Stimulated activated CD8-positive, alpha-beta memory T cell treated with anti-CD3 and anti-CD28 coated beads, Interleukin-7, amount 100 ng/mL, for 1 hour (primary cell): ENCODE measurements at places on chromosomes 5 and 9.

DNA sequence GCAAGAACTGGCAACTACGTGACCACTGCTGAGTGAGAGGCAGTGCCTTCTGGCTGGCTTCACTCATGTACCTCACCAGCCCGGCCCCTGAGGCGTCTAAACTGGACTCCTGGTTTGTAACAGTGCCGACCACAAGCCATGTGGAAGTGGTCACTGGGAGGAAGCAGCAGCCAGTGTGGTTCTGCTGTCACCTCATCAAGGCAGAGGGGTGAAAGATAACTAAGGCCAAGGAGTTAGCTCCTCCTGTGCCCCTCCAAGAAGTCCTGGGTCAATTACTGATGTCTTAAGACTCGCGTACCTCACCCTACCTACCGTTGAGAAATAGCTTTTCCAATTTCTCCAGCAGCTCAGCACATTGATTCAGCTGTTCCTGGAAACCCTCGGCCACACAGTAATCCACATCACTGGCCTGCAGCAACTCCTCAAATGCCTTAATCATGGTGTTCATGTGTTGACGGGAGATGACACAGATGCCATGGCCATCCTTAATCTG lies 142.9 kb downstream of the CDK5RAP2 start:
- no peak for DNase-seq

DNA sequence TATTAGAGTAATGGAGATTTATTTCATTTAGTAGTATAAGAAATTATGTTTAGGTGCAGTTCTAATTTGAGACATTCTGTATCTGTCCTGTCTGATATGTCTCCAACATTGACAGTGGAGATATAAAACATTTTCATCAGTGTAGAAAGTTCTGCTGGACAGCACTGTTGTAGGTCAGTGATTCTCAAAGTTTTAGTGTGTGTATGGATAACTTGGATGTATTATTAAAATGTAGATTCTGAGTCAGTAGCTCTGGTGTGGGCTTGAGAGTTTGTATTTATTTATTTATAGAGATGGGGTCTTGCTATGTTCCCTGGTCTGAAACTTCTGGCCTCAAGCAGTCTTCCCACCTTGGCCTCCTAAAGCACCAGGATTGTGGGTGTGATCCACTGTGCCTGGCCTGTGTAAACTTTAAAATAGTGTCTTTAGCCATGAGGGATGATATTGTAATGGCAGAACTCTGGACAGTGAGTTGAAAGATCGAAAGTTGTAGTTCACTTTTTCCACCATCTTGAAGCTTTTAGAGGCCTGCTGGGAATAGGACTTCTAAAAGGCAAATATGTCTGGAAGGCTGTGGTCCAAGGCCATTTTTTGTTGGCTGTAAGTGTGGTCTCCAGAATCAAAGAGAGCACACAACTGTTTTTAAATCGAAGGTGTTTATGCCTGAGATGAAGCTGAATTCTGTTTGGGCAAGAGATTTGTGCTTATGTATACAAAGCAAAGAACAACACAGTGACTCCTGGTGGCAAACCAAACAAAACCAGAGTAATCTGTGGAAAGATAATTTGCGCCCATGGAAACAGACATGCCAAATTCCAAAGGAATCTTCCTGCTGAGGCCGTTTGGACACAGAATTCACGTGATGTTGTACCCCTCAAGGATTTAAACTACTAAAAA lies 12.4 kb downstream of the UBAP1 start:
- no peak for DNase-seq

DNA sequence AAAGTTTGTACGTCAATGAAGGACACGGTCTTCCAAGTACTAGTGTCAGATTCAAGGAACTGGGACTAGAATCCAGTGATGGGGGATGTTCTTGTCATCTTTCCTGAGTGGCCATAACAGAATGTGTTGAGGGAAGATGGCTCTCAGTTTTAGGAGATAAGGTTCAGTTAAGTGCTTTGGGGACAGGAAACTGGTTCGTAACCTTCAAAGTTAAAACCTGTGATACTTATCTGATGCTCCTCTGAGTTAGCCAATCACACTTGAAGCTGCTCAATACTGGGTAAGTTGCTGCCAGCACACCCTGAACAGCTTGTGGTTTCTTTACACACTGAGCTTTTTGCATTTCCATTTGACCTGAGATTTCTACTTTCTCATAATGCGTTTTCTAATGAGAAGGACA lies 64.4 kb downstream of the PIK3R1 start:
- no peak for DNase-seq

GRCh38 chr5:16437977-16438376 lies 27.6 kb downstream of the ZNF622 start:
- no peak for DNase-seq

- no peak for DNase-seq
Observed at GRCh38 chr9:125258832-125259534, 2.6 kb upstream of the GAPVD1 start.

DNA sequence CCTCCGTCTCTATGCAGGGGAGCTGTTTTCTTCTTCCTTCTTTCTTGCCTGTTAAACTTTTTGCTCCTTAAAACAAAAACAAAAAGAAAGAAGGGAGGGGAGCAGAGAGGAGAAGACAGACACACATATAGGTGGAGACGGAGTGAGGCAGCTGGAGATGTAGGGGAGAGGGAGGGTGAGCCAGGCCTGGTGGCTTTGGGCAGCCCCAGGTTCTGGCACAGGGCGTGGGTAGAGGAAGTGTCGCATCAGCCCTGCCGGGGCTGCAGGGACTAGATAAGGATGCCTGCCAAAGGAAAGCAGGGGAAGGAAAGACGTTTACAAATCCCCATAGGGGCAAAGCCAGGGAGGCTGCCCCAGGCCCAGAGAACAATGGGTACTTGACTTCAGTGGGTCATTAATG lies 38.7 kb upstream of the PTGS1 start:
- no peak for DNase-seq

DNA sequence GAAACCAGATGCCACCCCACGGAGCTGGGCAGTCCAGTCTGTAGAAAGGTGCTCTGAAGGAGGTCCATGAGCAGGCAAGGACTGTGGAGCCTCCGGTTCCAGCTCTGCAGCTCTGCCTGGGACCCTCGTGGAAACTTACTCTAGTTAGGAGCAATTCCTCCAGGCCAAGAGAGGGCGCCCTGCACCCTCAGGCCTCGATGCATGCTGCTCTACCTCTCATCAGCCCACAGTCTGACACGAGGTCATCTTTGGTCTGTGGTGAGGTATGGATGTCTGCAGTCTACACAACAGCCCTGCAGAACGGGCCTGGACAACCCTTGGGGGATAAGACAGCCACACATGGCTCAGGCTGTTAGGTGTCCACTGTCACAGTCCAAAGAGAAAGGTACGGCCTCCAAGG lies 50.6 kb upstream of the UBTD2 start:
- DNase-seq: no peak

- DNase-seq: no peak
Observed at GRCh38 chr5:99005506-99005905, 76.7 kb upstream of the CHD1 start.

- no peak for DNase-seq
Observed at GRCh38 chr5:77844623-77845323, 68.6 kb upstream of the TBCA start.
